ENCODE measurements at places on chromosomes 3 and 15. TPM values are rescaled to one million over a fixed set of nuclear protein-coding genes. Genes with fewer than 3 reads are reported as not detected.

DNA sequence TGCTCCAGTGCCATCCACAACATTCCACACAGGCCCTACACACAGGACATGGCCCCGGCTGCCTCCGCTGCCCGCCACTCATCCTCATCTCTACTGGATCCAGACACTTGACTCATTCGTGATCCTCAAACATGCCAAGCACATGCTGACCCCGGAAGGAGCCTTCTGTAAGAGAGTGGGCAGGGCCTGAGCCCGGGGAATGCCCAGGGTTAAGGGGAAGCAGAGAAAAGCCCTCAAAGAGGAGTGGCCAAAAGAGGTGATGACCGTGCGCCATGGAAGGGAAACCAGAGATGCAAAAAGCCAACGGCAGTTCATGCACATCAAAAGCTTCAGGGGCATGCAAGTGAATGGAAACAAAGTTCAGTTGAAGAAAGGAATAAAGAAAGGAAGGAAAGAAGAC, 46.1 kb downstream of the RFTN1 start:
- DNase-seq = no peak

DNA sequence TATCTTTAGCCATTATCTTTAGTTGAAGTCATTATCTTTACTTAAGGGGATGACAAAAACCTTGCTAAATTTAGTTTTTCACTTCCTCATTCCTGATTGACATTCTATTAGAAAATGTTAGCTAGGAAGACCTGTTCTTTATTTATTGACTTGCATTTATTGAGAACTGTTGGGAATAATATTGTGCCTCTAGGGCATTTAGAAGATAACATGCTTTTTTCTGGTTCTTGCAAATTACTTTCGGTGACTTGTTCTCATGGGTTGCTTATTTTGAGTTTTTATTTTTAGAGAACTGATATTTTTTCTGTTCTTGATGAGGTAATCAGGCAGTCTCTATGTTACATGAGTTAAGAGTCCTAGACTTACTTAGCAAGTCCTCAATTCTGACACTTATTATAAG, 48.3 kb upstream of the CTDSPL start:
- DNase-seq = no peak

DNA sequence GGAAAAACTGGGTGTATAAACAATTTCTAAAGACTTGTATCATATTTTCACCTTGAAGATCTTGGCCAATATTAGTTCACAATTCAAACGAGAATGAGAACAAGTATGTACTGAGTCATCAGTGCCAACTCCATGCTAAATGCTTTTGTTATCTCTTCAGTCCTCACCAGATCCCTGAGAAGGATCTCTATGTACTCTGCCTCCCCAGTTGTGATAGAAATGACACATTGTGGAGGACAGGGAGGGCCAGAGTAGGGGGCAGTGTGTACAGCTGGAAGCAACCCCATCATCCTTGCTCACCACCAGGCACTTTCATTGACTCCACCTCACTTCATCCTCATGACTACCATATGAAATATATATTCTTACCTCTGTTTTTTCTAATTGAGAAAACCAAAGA, 353.7 kb upstream of the SOX2 start:
- no peak for DNase-seq

DNA sequence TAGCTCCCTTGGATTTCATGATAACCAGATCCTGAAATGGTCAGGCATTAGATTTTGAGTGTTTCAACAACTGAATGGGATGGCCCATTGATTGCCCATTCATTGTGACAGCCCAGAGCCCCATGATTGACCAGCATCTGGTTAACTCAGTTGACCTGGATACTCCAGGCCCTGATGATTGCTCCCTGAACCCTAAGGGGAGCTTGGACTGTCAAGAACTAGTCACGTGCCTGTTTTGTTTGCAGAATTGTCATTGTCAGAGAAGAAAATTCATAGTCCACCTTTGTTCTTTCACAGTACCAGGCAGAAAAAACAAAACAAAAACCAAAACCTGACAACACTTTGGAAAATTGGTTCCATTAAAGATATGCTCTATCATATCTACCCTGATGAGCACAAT, 241.3 kb upstream of the ONECUT1 start:
- no peak for DNase-seq

Gene CLDN18
- polyA plus RNA-seq = 1.6 TPM

DNA sequence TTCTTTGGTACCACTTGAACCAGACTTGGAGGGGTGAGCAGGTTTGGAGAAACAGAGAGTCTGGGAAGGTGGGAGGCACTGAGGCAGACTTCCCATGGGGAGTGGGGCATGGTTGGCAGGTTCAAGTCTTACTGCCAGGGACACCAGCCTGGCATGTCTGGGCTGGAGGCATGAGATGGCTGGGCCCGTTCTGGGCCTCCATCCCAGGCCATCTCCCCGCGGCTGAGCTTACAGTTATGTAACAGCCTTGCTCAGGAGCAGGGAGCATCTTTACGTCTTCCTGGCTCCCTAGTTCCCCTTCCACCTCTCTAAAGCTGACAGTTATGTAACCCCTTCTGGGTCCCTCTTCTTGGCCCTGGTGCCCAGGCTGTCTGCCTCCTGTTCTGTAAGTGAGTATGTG, 12.4 kb downstream of the VIPR1 start:
- no peak for DNase-seq

All from right renal pelvis (tissue), 4 donors.